Hepatocyte (in vitro differentiated cells): ENCODE measurements at places on chromosomes 6 and 20. TPM values are rescaled to one million over a fixed set of nuclear protein-coding genes. Genes with fewer than 3 reads are reported as not detected.

Gene SLC22A2
- total RNA-seq, result 0.43 and 1.2 TPM in 2 replicates

Gene RSPO3
- 1.9 and 4.8 TPM in 2 replicates for total RNA-seq

Gene CCR6
- 2.0 and 2.6 TPM in 2 replicates for total RNA-seq

Gene BMP6
- 2.9 and 4.3 TPM in 2 replicates for total RNA-seq

Gene CFB
- 190 and 199 TPM in 2 replicates for total RNA-seq

DNA sequence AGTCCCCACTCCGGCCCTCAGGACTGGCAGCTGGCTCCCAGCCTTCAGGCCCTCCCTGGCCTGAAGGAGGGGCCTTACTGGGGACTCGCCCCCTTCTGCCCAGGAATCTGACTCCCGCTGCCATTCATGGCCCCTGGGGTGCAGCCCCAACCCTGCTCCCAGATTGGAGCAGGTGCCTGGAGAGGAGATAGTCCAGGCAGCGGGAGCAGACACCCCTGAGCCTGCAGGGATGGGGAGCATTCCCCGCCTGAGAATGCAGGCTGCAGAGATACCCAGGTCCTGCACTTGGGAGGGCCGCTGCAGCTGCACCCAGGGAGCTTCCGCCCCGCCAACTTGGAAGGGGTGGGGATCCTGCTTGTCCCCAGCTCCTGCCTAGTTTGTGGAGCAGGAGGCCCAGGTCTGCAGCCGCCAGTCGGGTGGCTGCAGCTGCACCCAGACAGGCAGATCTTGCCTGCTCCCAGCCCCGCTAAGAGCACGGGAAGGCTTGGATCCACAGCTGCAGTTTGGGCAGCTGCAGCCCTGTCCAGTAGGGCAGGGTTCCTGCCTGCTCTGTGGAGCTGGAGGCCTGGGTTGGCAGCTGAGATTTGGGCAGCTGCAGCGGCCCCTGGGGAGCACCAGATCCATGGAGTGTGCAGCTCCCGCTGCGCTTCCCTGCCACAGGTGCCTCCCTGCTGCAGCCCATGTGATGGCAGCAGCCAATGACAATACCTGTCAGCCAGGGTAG is 5.2 kb downstream of the GTSF1L start:
- no peaks in the 10 kb centered on the region for H3K36me3 ChIP-seq
- DNase-seq, result no peak
- no peaks in the 10 kb centered on the region for H3K4me1 ChIP-seq
- no peak overlapping the region for H3K4me3 ChIP-seq
- H3K27ac ChIP-seq, result no peak overlapping the region
- no peaks in the 10 kb centered on the region for H3K27me3 ChIP-seq

GRCh38 chr6:32267035-32267434 is 43.2 kb upstream of the NOTCH4 start:
- H3K27ac ChIP-seq, result no peak overlapping the region
- no peak for DNase-seq
- no peak overlapping the region for H3K4me3 ChIP-seq
- H3K27me3 ChIP-seq, result no peaks in the 10 kb centered on the region
- H3K36me3 ChIP-seq, result no peaks in the 10 kb centered on the region

DNA sequence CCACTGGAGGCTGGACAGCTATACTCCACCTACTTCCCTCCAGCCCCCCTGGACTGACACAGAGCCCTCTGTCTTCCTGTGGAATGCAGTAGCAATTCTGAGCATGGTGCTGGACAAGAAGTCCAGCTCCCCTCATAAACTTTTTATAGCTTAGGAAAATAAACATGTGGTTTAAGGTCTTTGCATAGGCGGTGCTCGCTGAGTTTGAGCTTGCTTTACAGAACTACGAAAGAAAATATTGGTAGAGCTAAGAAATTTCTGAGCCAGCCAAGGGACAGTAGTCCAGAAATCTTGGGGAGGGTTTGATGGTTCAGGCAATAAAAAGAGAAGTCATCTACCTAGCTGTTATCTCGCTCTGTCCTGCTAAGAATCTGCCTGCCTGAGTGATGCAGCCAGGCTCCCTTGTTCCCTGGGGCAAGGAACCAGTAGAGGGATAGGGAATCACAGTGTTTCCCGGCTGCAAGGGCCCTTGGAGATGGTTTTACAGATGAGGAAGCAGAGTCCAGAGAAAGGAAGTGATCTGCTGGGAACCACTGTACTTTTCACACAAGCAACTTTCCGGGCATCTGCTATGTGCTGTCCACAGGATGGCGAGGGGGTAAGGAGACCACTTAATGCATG is 343.4 kb downstream of the CDC5L start:
- H3K4me3 ChIP-seq, result no peak overlapping the region
- H3K27me3 ChIP-seq, result peaks cover 6% of the 10 kb centered on the region
- H3K27ac ChIP-seq, result peak overlapping the region; percentile 19
- peaks cover 18% of the 10 kb centered on the region for H3K4me1 ChIP-seq
- no peaks in the 10 kb centered on the region for H3K36me3 ChIP-seq

- H3K27me3 ChIP-seq, result no peaks in the 10 kb centered on the region
- DNase-seq, result no peak
- H3K27ac ChIP-seq, result no peak overlapping the region
- no peak overlapping the region for H3K4me3 ChIP-seq
Observed at GRCh38 chr20:9945408-9945807, 89.4 kb upstream of the ANKEF1 start.

- H3K36me3 ChIP-seq, result no peaks in the 10 kb centered on the region
- no peak overlapping the region for H3K27ac ChIP-seq
- no peaks in the 10 kb centered on the region for H3K4me1 ChIP-seq
- no peaks in the 10 kb centered on the region for H3K27me3 ChIP-seq
- no peak for DNase-seq
Observed at GRCh38 chr6:18090349-18090786, 32.1 kb downstream of the NHLRC1 start.

DNA sequence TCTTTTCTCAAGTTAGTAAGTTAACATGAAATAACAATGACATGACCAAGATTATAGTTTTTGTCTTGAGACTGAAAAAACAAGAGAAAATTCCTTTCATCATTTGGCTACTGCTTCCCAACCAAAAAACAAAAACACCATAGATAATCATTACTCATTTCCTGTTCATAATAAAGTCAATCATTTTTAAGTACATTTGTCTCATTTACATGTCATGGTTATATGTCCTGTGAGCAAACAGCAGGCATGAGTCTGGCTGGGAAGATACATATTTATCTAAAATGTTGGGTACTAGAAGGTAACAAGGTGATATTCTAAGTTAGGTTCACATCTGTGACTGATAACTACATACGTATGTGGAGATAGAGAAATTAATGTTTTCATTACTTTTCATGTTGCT is 180.5 kb downstream of the ISM1 start:
- no peaks in the 10 kb centered on the region for H3K4me1 ChIP-seq
- H3K27me3 ChIP-seq, result no peaks in the 10 kb centered on the region
- no peak for DNase-seq
- H3K27ac ChIP-seq, result no peak overlapping the region
- no peaks in the 10 kb centered on the region for H3K36me3 ChIP-seq

DNA sequence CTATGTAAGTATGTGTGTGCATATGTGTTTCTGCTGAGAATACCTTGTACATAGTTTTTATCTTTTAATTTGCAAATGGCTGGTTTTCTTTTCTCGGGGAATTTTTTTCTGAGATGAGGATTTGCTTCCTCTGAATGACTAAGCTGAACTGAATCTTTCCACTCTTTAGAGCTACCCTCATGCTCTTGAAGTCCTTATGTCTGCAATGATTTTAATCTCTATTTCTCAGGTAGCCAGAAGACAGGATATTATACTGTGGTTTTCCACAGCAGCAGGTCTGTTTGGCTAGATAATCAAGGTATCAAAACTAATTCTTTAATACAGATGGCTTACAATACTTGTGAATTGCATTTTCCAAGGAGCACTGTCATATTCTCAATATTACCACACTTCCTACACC is 114.7 kb downstream of the PLCB1 start:
- no peak for DNase-seq
- H3K4me3 ChIP-seq, result no peak overlapping the region
- no peaks in the 10 kb centered on the region for H3K36me3 ChIP-seq
- no peaks in the 10 kb centered on the region for H3K27me3 ChIP-seq
- peaks cover 18% of the 10 kb centered on the region for H3K4me1 ChIP-seq

GRCh38 chr20:31670371-31671228 is 32.9 kb downstream of the COX4I2 start:
- DNase-seq, result no peak
- H3K36me3 ChIP-seq, result no peaks in the 10 kb centered on the region
- H3K27ac ChIP-seq, result peak overlapping the region; percentile 67
- H3K4me1 ChIP-seq, result peaks cover 24% of the 10 kb centered on the region
- H3K27me3 ChIP-seq, result no peaks in the 10 kb centered on the region
- no peak overlapping the region for H3K4me3 ChIP-seq

DNA sequence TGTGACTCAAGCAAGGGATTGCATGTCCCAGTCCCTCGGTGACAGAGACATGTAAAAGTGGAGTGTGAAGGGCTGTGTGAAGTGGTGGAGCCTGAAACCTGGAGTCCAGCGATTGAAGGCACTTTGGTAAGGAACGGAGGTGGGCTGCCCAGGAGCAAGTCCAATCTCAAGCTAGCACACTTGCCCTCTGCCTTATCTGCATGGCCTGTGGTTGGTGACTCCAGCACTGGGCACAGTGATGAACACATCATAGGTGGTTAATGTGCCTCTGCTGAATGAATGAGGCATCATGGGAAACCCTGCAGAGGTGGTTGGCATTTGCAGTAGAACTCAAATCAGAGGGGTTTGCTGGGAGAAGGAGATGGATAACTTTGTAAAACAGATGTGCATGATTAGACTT is 14.9 kb upstream of the ULBP3 start:
- H3K27me3 ChIP-seq, result peaks cover 11% of the 10 kb centered on the region
- H3K4me1 ChIP-seq, result no peaks in the 10 kb centered on the region
- DNase-seq, result no peak
- no peak overlapping the region for H3K4me3 ChIP-seq
- H3K36me3 ChIP-seq, result no peaks in the 10 kb centered on the region
- H3K27ac ChIP-seq, result no peak overlapping the region

GRCh38 chr20:52291109-52291508 is 99.5 kb upstream of the ZFP64 start:
- no peaks in the 10 kb centered on the region for H3K4me1 ChIP-seq
- no peak for DNase-seq
- no peak overlapping the region for H3K27ac ChIP-seq
- H3K36me3 ChIP-seq, result no peaks in the 10 kb centered on the region

DNA sequence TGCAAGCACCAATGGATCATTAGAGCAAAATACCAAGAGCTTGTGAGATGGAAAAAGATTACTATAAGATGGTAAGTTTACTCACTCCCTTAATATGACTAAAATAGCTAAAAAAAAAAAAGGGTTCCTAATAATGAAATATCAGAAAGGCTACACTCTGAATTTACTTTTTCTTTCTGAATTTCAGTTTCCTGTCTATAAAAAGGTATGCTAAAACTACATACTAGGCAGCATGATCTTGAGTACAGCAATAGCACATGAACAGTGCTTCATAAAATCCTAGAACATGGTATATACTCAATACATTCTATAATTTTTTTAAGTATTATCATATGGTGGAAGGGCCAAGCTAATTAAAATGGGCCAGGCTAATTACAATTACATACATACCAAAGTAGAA is 24.0 kb upstream of the FAM135A start:
- no peak overlapping the region for H3K27ac ChIP-seq
- H3K27me3 ChIP-seq, result no peaks in the 10 kb centered on the region
- no peak for DNase-seq
- H3K36me3 ChIP-seq, result no peaks in the 10 kb centered on the region
- no peaks in the 10 kb centered on the region for H3K4me1 ChIP-seq

DNA sequence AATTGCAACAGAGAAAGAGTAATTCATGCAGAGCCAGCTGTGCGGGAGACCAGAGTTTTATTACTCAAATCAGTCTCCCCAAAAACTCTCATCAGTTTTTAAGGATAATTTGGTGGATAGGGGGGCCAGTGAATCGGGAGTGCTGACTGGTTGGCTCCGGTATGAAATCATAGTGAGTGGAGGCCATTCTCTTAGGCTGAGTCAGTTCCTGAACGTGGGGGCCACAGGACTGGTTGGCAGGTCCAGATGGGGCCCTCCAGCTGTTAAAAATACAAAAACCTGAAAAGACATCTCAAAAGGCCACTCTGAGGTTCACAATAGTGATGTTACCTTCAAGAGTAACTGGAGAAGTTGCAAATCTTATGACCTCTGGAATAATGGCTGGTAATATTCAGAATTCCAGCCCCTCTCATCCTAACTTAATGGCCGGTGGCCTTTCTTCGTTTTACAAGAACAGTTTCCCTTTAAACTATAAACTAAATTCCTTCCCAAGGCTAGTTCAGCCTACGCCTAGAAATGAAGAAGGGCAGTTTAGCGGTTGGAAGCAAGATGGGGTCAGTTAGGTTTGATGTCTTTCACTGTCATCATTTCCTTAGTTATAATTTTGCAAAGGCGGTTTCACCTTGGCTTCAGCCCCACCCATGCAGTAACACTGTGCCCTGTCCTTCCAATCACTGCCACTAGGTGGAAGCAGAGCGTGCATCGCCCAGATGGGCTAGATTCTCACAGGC is 6.8 kb upstream of the MICA start:
- no peak overlapping the region for H3K27ac ChIP-seq
- no peaks in the 10 kb centered on the region for H3K27me3 ChIP-seq
- no peaks in the 10 kb centered on the region for H3K36me3 ChIP-seq
- H3K4me3 ChIP-seq, result no peak overlapping the region

DNA sequence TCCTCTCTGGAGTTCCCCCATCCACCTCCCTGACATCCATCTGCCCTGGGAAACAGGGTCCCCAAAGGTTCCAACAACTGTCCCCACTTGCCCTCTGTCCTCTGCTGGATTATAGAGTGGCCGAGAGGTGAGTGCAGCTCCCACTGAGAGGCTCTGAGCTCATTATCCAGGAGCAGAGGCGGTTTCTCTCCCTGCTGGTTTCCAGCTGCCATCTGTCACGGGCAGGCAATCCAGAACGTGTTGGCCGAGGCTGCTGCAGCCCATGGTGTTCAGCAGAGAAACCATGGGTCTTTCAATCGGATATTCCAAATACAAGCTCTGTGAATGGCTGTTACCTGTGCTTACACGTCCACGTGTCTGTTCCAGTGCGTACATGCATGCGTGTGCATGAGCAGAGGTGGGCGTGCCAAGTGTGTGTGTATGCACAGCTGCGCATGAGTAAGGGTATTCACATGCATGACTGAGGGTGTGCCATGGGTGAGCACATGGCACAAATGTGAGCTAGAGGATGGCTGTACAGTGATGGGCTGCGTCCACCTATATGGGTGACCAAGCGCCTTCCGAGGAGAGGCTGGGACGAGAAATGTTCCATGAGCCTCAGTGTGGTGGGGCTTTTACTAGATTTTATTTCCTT is 183.7 kb upstream of the PMEPA1 start:
- no peak for DNase-seq
- H3K4me3 ChIP-seq, result no peak overlapping the region
- no peaks in the 10 kb centered on the region for H3K27me3 ChIP-seq
- H3K36me3 ChIP-seq, result no peaks in the 10 kb centered on the region

DNA sequence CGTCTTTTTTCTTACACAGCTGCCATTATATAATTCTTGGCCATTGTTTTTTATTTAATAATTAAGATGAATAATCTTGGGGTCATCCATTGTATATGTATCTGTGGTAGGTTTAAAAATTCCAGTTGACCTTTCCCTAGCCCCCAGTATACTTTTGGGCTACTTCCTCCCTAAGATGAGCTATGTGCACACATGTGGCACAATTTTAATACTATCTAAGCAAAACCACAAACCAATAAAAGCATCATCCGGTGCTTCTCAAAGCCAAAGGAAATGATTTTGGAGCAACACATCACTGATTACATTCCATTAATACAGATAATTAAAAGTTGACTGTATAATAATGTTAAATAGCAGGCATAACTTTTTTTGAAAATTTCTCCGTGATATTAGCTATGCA is 161.2 kb downstream of the ATXN1 start:
- DNase-seq, result no peak
- no peaks in the 10 kb centered on the region for H3K36me3 ChIP-seq
- H3K4me3 ChIP-seq, result no peak overlapping the region

- H3K36me3 ChIP-seq, result no peaks in the 10 kb centered on the region
- no peaks in the 10 kb centered on the region for H3K27me3 ChIP-seq
- no peak overlapping the region for H3K4me3 ChIP-seq
- no peaks in the 10 kb centered on the region for H3K4me1 ChIP-seq
Observed at GRCh38 chr6:152771061-152771687, 20.6 kb downstream of the VIP start.
